NCI-H460 (cell line): ENCODE measurements at places on chromosomes 3 and 15.
A peak's percentile ranks its signal among the peaks of the same experiment; 100 is the strongest.

DNA sequence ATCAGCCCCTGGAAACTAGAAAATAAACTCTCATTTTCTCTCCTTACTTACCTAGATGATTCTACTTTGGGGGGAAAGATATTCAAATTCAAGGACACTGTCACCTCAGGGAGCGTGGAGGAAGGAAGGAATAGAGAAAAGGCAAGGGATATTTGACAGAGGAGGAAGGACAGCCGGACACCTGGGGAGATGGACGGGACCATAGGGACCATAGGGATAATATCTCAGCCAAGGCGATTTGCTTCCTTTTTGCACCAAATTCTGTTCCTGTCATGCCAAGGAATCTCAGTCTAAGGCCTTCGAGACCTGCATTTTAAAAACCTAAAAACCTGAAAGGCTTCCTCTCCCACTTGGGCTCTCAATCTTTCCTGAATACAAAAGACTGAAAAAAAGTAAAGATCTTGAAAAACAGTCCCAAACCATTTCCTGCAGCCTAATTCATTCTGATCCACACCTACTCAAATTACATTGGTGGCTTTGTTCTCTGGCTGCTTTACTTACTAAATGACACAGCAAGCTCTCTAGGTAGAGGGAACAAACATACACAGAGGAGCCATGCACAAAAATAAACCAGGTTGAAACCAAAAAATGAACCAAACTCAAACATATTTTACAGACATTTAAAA lies 73.9 kb upstream of the SLC24A5 start:
- DNase-seq, result no peak

- DNase-seq, result no peak
Measured at GRCh38 chr3:95626107-95626506, 1188.3 kb upstream of the EPHA6 start.

GRCh38 chr3:122934251-122934650 lies 93.3 kb downstream of the SEMA5B start:
- no peak for DNase-seq

- no peak for DNase-seq
Measured at GRCh38 chr3:107562969-107563529, 40.3 kb downstream of the BBX start.

GRCh38 chr3:103406320-103406850 lies 971.6 kb downstream of the ZPLD1 start:
- no peak for DNase-seq

DNA sequence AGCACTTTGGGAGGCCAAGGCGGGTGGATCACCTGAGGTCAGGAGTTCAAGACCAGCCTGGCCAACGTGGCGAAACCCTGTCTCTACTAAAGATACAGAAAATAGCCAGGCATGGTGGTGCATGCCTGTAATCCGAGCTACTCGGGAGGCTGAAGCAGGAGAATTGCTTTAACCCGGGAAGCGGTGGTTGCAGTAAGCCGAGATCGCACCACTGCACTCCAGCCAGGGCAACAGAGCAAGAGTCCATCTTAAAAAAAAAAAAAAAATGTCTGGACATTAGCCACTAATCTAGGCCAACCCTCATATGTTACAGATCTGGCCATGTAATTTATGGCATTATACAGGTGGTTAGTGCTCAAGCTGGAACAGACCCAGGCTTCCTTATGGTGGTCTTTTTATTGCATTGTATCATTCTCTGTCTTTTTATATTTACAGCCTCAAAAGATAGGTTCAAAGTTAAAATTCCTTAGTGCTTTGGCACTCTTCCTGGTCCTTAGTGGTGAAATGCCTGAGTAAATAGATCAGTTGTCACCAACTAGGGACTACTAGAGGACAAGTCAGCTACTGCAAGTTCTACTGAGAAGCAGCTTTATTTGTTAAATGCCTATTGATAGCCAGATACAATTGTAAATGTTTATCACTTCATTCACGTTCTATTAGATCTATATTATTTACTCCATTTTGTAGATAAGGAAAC lies 16.0 kb downstream of the STARD9 start:
- peak; percentile 19 for DNase-seq

GRCh38 chr3:47413751-47414150 lies 32.9 kb downstream of the PTPN23 start:
- no peak for DNase-seq

DNA sequence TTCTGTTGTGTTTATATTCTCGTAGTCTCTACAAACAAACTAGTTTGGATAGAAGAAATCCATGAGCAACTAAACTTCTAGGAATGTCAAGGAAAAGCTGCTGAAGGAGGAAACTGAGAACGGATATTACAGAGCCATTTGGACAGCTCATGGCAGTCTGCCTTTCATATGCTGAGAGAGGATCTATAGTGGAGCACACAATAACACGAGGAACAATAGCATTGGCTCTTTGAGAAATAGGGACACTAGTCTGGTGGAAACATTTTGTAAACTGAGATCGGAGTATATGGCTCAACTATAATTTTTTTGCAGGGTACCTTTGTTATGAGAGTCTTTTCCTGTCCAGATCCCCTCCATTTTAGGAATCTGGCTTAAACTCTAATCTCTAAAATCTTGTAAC lies 200.5 kb downstream of the CLSTN2 start:
- no peak for DNase-seq

GRCh38 chr15:89356634-89357298 lies 22.1 kb upstream of the POLG start:
- peak; percentile 30 for DNase-seq

- DNase-seq, result no peak
Measured at GRCh38 chr15:69626095-69627066, 173.8 kb downstream of the RPLP1 start.

DNA sequence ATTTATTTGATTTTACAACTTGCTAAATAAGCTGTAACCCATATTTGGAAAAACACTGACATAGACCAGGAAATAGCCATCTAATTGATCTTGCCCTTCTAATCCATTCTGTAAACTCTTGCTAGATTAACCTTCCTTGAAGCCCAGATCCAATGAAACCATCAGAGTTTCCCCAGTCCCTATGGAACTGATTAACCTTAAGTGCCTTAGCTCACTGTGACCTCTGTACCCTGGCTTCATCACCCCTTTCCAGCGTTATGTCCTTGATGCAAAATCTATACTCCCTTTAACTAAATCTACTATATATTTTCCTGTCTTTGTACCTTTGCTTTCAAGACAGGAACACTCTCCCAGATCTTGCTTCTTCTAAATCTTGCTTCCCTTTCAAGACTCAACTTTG lies 42.9 kb upstream of the CADPS start:
- DNase-seq, result no peak

DNA sequence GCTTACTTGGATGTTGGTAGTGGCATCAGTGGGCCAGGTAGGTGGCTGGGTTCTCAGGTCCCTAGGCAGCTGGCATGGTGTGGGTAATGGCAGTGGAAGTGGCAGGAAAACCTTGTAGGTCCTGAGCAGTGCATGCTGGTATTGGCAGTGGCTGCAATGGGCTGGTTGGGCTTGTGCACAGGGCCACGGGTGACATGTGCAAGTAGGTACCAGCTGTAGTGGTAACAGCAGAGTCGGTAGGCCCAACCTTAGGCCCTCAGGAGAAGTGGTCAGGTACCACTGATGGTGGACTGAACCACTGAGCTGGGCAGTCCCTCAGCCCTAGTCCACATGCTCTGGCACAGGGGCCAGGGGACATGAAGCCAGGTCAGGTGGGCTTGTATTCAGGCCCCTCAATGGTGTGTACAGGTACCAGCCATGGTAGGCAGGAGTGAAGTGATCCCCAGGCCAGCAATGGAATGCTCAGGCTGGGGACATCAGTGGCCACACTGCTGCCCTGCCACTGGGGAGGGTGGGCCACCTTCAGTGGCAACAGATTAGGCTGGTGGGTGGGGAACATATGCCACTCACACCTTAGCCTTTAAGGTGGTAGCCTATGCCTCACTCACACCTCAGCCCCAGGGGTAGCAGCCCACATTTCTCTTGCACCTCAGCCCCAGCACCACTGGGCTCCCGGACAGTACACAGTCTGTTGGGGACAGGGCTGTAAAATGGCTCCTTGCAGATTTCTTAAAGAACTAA lies 118.1 kb downstream of the LRRK1 start:
- DNase-seq, result no peak

DNA sequence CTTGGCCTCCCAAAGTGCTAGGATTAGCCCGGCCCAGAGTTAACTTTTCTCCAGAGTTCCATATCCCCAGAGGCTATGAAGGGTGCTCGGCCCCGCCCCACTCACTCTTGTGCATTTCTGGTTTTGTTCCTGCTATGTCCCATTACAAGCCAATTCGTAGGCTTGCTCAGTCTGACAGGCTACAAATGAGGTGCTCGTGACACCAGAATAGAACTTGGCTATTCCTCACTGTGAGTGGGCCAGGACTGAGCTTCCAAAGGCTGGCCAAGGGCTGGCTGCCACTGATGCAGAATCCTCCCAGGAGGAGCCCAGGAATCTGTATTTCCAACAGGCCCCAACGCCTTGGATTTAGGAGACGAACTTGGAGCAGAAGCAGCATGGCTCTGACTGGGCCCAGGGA lies 282.7 kb upstream of the C2CD4B start:
- DNase-seq, result no peak

DNA sequence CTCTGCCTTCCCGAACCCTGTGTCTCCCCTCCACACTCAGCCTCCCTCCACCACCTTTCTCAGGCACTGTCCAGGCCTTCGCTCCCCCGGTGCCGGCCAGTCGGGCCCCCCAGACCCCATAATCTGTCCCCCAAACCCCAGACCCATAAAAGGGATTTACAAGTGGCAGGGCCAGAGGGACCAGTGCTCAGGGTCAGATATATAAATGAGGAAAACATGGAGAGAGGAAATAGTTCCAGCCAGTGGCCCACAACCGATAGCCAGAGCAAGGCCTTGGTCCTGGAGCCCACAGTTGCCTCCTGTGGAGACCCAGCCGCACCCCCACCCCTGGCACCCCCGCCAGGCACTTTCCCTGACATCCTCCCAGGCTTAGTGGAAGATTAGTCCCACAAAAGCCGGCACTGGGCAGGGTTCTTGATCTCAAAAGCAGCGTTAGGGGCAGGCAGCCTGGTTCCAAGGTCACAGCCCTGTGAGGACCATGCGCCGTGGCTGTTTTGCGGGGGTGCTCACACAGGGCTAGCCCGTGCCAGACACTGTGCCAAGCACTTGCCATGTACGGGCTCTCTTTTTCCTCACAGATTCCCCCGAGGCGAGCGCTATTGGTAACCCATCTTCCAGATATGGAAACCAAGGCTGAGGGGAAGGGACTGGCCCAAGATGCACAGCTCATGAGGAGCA lies 1.1 kb upstream of the PLXND1 start:
- no peak for DNase-seq

DNA sequence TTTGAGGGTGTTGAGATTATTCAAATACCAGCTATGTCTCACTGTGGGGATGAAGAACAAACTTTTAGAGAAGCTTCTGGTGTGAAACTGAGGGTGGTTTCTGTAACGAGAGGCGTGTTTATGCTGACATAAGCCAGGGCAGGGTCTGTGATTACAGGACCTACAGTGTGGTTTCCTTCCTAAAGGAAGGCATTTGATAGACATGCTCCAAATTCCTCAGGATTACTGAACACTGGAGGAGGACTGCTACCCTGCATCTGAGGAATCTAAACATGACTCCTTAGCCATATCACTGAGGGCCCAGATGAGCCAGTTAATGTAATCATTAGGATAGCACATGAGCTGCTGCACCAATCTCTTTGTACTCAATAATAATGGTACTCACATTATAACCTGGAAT lies 328.4 kb upstream of the UMPS start:
- DNase-seq, result peak; percentile 30

GRCh38 chr3:173111321-173111720 lies 29.7 kb downstream of the SPATA16 start:
- DNase-seq, result no peak
